ENCODE measurements at places on chromosomes 1 and 21.
A peak's percentile ranks its signal among the peaks of the same experiment; 100 is the strongest.

GRCh38 chr1:182370532-182370931 lies 21.1 kb downstream of the GLUL start:
- no peaks in the 10 kb centered on the region for H3K36me3 ChIP-seq
- H3K4me1 ChIP-seq: peaks cover 3% of the 10 kb centered on the region
- H3K27me3 ChIP-seq: no peaks in the 10 kb centered on the region
- DNase-seq: no peak

- H3K4me1 ChIP-seq: peaks cover 33% of the 10 kb centered on the region
- H3K27ac ChIP-seq: peak overlapping the region; percentile 83
- H3K4me3 ChIP-seq: peak overlapping the region; percentile 44
- H3K27me3 ChIP-seq: no peaks in the 10 kb centered on the region
Observed at GRCh38 chr1:44673675-44674112, 587 bp downstream of the TMEM53 start.

GRCh38 chr1:25614501-25615171 lies 2.0 kb upstream of the MAN1C1 start:
- H3K27me3 ChIP-seq: no peaks in the 10 kb centered on the region
- peaks cover 23% of the 10 kb centered on the region for H3K4me1 ChIP-seq
- no peak overlapping the region for H3K27ac ChIP-seq
- DNase-seq: no peak
- H3K4me3 ChIP-seq: no peak overlapping the region
- H3K36me3 ChIP-seq: no peaks in the 10 kb centered on the region

GRCh38 chr1:11391886-11392285 lies 87.1 kb upstream of the DISP3 start:
- H3K27ac ChIP-seq: no peak overlapping the region
- H3K27me3 ChIP-seq: no peaks in the 10 kb centered on the region
- H3K36me3 ChIP-seq: no peaks in the 10 kb centered on the region
- no peaks in the 10 kb centered on the region for H3K4me1 ChIP-seq
- H3K4me3 ChIP-seq: no peak overlapping the region

DNA sequence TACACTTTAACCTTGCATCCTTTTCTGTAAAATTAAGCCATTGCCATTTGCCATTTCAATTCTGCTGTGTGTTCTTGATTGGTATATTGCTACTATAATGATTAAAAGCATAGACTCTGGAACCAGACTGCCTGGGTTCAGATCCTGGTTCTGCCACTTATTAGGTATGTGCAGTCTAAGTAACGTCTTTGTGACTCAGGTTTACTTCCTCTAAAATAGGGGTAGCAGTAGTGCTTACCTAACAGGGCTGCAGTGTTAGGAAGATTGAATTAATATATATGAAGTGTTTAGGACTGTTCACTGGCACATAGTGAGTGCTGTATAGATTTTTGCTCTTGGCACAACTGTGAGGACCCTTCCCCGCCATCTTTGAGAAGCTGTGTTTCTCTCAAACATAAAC lies 4.4 kb downstream of the CDC42 start:
- peaks cover 59% of the 10 kb centered on the region for H3K4me1 ChIP-seq
- H3K36me3 ChIP-seq: no peaks in the 10 kb centered on the region
- no peak overlapping the region for H3K27ac ChIP-seq
- no peak overlapping the region for H3K4me3 ChIP-seq
- H3K27me3 ChIP-seq: no peaks in the 10 kb centered on the region

DNA sequence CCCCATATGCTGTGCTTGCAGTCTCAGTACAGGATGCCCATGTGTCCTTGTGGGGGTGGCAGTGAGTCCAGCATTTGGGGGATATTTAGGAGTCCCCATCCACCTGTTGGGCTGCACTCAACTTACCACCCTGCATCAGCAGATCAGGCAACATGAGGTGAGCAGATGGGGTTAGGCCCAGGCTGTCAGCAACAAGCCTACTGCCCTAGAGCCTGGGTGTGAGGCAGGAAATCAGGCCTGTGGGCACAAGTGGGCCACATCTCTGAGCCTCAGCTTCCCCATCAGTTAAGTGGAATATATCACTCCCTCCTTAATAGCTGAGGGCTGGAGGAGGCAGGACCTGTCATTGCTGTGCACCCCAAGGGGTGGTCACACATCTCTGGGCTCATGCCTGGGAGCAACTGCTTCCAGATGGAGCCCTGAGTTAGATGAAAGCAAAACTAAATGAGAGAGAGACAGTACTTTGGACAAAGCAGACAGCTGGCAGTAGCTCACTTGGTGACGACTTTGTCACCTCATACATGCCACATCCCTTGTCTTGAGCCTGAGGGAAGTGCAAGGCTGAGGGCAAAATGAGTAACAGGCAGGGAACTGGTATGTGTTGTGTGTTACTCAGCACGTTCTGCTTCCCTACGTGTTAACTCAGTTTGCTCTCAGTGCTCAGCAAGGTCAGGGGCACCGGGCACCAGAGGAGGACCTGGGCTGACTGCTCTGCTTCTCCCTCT lies 48.4 kb downstream of the TRIM11 start:
- H3K36me3 ChIP-seq: no peaks in the 10 kb centered on the region
- no peaks in the 10 kb centered on the region for H3K27me3 ChIP-seq
- no peak overlapping the region for H3K4me3 ChIP-seq
- DNase-seq: no peak
- no peaks in the 10 kb centered on the region for H3K4me1 ChIP-seq
- H3K27ac ChIP-seq: no peak overlapping the region

DNA sequence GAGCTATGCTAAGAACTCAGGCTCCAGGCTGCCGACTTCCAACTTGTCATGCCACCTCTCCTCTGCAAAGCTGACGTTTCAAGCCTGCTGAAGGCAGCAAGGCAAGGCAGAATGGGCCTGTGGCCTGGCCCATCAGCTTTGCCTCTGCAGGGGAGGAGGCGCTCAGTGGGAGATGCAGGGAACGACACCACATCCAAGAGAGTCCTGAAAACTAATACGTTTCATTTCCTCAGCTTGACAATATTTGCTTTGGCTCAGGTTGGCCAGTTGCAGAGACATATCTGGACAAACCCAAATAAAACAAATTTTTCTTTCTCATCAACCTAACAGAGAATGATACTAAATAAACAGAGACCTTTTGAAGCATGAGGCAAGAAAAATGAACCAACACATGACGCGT lies 35.3 kb downstream of the BEND5 start:
- no peak overlapping the region for H3K4me3 ChIP-seq
- H3K4me1 ChIP-seq: no peaks in the 10 kb centered on the region
- no peak for DNase-seq
- H3K27me3 ChIP-seq: no peaks in the 10 kb centered on the region
- no peaks in the 10 kb centered on the region for H3K36me3 ChIP-seq

DNA sequence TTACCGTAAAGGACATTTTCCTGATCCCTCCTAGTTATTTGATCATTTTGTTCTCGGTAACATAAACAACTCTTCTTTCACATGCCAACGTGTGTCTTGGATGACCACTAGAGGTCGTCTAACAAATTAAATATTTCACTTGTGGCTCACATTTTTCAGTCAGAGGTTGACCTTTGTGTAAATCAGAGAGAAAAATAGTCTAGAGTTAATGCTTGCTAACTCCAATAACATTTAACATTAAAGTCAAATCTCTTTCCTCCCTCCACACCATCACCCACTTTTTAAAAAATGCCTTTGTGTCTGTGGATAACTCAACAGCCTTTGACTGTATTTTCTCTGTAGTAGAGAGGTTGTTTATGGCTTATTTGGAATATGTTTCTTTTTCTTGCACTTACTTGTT lies 220.5 kb upstream of the B3GALT2 start:
- no peaks in the 10 kb centered on the region for H3K36me3 ChIP-seq
- H3K27me3 ChIP-seq: no peaks in the 10 kb centered on the region
- no peak overlapping the region for H3K4me3 ChIP-seq
- peaks cover 3% of the 10 kb centered on the region for H3K4me1 ChIP-seq
- no peak overlapping the region for H3K27ac ChIP-seq
- DNase-seq: peak; percentile 6

DNA sequence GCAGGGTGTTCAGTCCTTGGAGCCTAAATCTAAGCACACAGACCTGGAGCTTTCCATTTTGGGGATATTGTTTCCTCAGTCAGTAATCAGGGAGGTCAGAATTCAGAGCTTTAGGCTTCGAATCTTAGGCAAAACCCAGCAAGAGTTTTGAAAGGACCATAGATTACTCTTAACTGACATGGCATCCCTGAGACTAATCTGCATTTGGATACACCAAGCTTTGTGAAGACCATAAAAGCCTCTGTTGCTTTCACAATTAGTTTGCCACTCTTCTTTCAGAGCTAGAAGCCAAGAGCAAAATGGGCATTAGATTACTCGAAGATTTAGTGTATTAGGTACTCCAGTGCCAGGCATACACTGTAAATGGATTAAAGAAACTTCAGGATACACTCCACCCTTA lies 131.8 kb upstream of the GREM2 start:
- no peaks in the 10 kb centered on the region for H3K27me3 ChIP-seq
- no peaks in the 10 kb centered on the region for H3K36me3 ChIP-seq
- H3K27ac ChIP-seq: no peak overlapping the region
- DNase-seq: no peak

DNA sequence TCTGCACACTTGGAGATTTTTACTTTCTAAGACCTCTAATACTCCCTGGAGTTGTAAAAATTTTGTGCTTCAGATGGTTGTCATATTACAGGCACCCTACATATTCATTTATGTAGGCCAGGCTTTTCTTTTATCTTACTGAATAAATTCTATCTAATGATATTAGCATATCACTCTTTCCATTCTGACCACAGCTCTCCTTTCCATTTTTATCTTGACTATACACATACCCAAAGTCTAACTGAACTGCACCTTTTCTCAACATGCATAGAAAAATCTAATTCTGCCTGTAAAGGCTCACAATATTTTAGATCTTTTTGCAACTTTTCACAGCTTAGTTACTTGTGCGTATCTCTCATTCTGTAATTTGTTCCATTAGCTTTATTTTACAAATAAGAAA lies 52.7 kb upstream of the TSHB start:
- no peak overlapping the region for H3K4me3 ChIP-seq
- H3K36me3 ChIP-seq: no peaks in the 10 kb centered on the region
- H3K27me3 ChIP-seq: no peaks in the 10 kb centered on the region
- H3K4me1 ChIP-seq: no peaks in the 10 kb centered on the region
- DNase-seq: no peak
